Hematopoietic multipotent progenitor cell treated with erythropoietin and hydrocortisone succinate and interleukin-3 and kit ligand, for 15 days (in vitro differentiated cells): ENCODE measurements at places on chromosomes 2 and 18.

DNA sequence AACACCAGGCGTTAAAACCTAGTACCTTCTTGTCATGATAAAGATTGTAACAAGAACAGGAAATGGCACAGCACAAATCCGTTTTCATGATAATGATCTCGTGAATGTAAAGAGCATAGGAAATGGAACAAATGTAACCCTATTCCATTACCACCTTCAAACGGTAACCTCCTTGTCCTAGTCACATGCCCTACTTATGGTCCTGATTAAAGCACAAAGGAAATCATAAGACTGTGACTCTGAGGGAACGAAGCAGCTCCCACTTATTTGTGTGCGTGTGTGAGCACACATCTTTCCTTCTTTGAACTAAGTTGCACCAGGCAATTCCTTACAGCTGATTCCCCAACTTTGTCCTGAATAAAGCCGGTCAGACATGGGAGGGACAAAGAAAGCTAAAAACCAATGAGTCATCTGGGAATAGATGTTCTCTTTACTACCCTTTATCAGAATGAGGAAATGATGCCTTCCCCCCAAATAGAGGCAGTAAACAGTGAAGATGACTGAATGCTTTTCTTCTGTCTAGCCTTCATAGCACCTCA, 192.6 kb downstream of the IKZF2 start:
- no peak for DNase-seq

- DNase-seq = peak; percentile 26
Measured at GRCh38 chr2:98601532-98602132, 6.7 kb downstream of the COA5 start.

GRCh38 chr2:25714740-25715139, 41.4 kb upstream of the DTNB start:
- no peak for DNase-seq

- DNase-seq = no peak
Measured at GRCh38 chr2:75552222-75552621, 8.5 kb downstream of the EVA1A start.

GRCh38 chr2:22628221-22628620, 756.8 kb upstream of the KLHL29 start:
- no peak for DNase-seq

- no peak for DNase-seq
Measured at GRCh38 chr2:135773917-135774316, 32.3 kb downstream of the UBXN4 start.

GRCh38 chr2:211439011-211439410, 882.6 kb downstream of the CPS1 start:
- no peak for DNase-seq

- no peak for DNase-seq
Measured at GRCh38 chr18:13500227-13500865, 226.0 kb downstream of the FAM210A start.

- no peak for DNase-seq
Measured at GRCh38 chr2:46977280-46977665, 61.7 kb upstream of the MCFD2 start.

DNA sequence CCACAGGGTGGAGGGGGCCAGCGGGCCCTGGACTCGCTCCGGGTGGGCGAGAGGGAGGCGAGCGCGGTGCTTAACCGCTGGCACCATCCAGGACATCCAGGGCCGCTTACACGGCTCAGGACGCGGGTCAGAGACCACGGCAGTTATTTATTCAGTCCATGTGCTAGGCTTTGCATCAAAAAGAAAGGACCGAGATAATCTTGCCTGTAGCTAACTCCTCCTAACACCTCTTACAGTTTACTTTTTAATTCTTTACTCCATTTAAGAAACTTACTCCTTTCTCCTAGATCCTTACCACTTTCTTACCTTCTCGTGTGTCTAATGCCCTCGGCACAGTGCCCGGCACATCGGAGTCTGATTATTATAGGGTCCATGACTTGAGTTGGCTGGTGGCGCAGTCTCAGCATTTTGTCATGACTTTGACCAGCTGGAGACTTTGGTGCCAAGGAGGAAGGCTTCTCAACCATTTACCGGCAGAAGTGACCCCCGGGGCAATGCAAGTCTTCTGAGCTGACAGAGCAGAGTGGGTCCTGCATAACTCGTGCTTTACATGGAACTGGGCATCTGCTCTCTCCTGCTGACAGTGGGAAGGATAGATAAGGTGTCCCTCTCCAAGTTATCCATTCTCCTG, 503 bp downstream of the ANXA4 start:
- DNase-seq = no peak

DNA sequence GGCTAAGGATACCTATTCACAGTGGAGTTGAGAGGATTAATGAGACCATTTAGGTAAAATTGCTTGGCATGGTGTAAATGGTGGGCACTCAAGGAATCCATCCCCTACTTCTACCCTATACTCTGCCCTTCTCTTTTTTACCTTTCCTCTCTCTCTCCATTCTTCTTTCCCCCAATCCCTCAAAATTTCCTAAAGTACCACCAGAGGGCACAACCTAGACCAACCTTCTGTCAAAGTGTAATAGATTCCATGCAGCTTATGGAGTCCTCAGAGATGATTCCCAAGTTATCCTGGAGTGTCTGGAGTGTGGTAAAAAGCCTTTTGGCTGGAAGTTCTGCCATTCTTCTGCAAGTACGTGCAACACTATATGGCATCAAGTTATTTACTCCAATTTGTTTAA, 33.0 kb upstream of the CCDC195 start:
- DNase-seq = no peak

- no peak for DNase-seq
Measured at GRCh38 chr2:42930025-42930581, 137.7 kb upstream of the HAAO start.

DNA sequence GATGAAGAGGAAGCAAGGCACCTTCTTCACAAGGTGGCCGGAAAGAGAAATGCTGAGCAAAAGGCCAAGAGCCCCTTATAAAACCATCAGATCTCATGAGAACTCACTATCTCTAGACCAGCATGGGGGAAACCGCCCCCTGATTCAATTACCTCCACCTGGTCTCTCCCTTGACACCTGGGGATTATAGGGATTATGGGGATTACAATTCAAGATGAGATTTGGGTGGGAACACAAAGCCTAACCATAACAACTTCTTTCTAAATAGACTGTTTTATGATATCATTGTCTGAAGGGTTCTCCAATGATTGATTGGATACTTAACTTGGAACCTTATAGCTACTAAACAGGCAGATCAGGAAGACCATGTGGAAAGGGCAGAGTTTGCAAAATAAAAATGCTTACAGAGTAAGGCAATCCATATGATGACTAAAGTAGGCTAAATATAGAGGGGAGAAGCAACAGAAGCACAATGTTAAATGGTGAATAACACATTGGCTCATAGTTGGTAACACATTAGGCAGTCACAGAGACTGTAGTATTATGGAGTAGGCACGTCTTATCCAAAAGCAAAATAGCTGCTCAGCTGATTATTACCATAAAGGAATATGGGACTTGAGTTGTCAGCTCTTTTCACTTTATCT, 179.0 kb downstream of the BARD1 start:
- DNase-seq = no peak

DNA sequence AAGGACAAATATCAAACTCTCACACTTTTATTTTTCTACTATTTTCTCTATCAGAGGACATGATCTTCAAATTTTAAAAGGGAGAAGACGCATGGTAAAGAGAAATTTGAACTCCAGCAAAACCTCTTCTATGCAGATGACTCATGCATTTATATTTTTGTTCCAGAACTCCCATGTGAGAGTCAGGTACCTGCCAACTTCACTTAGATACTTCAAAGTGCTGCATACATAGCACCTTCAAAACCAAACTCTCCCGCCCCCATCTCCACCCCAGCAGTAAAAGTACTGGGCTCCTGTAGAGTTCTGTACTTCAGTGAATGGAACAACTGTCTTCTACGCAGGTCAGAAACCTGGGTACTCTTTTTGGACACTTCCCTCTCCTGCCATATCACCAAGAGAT, 398.3 kb downstream of the TGIF1 start:
- DNase-seq = no peak

- DNase-seq = no peak
Measured at GRCh38 chr2:238930216-238930615, 82.3 kb downstream of the TWIST2 start.

DNA sequence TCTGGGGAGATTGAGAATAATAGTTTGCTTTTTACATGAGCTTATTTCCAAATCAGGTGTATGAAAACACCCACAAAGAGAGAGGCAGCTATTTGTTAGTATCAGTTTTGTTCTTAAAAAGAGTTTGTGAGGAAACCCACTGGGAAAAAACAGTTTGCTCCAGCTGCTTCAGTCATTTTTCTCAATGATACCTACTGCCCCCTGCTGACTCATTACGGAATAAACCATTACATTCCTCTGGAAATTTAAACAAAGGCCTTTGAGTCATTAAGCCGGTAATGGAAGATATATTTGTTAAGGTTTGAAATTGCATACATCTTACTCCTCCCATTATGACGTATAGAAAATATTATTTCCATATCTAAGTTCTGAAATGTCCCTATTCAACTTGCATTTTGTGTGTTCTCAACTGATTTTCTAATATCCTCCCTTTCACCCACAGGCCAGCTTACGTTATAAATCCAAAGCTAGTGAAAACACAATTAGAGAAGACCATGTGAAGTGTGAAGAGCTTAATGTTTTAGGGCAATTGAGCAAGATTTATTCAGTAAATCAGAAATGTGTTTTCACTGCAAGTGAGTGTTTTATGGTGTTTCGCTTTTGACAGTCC, 761.6 kb downstream of the DSC3 start:
- peak; percentile 9 for DNase-seq

- DNase-seq = no peak
Measured at GRCh38 chr2:40394031-40394430, 57.9 kb downstream of the SLC8A1 start.

- no peak for DNase-seq
Measured at GRCh38 chr2:135745545-135745944, 3.9 kb downstream of the UBXN4 start.

DNA sequence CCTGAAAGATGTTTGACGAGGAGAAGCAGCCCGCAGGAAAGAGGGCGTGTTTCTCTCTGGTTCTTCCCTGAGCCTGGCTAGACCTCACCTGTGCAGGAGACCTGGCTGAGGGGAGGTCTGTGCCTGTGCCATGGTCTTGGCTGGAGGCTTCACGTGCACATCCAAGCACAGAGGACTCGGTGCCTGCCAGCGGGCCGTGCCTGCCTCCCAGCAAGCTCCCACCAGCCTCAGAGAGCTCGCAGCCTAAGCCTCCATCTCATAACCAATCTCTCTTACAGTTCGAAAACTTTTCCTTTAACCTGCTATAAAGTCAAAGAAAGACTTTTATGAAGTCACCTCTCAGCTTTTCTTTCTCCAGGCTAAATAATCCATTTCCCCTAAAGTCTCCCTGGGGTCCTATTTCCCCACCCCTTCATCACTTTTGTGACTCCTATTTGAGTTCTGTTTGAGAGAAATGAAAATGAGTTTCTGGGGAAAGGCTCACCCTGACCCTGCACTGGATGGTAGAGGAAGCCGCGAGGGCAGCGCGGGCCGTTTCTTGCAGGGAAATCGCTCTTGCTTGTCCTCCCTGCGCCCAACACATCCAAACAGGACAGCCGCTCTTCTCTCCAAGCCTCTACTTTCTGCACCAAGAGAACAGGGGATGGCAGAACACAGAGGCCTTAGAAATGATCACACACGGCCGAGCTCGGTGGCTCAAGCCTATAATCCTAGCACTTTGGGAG, 521.0 kb downstream of the SOX11 start:
- no peak for DNase-seq

- no peak for DNase-seq
Measured at GRCh38 chr2:44616667-44617155, 255.0 kb downstream of the CAMKMT start.

GRCh38 chr18:8513249-8513648, 96.0 kb upstream of the RAB12 start:
- DNase-seq = no peak

- no peak for DNase-seq
Measured at GRCh38 chr18:36762074-36762473, 66.7 kb downstream of the TPGS2 start.

DNA sequence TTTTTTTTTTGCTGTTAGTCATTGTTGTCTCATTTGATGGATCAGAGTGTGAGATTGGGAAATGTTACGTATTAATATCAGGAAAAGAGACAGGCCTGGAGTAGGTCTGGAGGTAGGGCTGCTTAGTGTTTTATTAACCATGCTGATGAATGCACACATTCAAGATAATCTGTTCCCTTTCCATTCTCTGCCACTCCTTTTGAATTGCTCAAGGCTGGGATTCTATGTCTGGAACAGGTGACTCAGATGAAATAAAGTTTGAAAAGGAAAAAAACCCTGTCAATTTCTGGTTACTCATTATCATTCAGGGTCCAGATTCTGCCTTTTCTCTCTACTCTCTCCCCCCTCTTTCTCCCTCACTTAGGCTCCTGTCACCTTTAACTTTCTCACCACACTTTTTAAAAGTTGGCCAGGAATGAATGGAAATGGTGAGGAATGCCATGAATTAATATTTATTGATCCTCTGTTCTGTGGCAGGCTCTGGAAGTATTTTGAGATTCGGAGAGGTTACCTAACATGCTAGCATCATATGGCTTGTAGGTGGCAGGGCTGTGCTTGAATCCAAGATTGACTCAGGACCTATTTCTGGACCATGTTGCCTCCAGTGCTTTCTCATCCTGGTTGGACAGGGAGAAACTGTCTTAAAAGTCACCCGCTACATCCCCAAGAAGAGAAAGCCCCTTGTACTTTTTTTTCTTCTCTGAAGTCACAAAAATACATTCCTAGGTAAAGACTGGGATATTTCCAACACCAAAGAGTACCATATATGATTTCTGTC, 40.2 kb downstream of the MAP4K4 start:
- DNase-seq = no peak

- DNase-seq = peak; percentile 37
Measured at GRCh38 chr2:156333274-156333950, 891 bp upstream of the NR4A2 start.

DNA sequence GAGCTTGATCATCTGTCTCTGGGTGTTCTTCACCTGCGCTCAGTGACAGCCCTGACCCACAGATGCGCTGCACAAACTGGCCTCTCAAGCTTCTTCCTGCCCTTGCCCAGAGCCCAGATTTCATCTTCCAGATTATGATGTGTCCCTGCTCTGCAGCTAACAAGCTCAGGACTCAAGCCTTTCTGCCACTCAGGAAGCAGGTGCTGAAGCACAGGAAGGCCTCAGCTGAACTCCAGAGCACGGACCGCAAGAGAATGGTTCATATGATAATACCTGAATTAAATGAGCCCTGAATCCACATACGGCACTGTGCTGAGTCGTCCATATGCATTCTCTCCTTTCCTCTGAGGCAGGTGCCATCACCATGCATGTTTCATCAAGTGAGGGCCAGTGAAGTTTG, 3.8 kb downstream of the CD207 start:
- DNase-seq = no peak

DNA sequence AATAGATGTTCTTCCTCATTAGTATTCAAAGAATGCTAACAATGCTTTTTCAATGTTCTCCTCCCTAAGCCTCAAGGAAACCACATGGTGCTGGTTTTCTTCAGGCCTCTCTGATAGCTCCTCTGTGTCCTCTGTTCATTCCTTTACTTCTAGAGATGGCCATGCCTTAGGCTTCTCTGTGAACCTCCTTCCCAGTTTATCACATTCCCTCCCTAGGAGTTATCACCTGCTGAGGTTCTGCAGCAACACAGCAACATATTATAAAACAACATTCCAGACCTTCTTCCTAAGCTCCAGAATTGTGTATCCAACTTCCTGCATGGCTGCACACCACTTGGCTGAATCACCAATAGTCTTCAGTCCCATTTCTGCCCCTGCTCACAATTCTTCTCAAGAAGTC, 325.5 kb downstream of the IRS1 start:
- no peak for DNase-seq
